Activated naive CD4-positive, alpha-beta T cell treated with anti-CD3 and anti-CD28 coated beads, Interleukin-2, amount 10 ng/mL, durations not matched to agents 7 days and 5 days (primary cell): ENCODE measurements at places on chromosomes 7 and 10.

DNA sequence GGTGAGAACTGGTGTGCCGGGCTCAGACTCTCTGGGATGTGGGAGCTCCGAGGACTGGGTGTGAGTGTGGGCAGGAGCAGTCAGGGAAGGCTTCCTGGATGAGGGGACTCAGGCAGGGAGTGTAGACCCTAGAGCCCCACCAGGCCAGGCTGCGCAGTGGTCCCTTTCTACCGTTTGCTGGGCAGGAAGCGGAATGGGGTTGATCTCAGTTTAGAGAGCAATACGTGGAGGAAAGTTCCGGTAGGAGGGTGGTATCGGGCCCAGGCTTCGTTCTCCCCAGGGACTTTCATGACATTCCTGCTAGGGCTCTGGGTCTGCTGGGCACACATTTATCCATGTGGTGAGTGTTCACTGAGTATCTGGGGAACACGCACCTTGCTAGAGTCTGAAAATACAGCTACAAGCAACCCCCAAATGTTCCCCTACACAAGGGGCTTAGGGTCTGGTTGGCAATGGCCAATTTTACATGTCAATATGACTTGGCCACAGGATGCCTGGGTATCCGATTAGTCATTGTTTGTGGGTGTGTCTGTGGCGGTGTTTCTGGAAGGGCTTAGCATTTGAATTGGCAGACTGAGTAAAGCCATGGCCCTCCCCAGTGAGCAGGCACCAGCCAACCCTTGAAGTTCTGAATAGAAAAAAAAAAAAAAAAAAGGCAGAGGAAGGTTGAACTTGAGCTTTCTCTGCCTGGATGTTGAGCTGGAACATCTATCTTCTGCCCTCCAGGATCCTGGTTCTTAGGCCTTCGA is 20.8 kb downstream of the GHRHR start:
- no peak for DNase-seq

GRCh38 chr7:50860598-50860997 is 77.9 kb upstream of the GRB10 start:
- no peak for DNase-seq

GRCh38 chr7:129670656-129671055 is 59.1 kb downstream of the NRF1 start:
- DNase-seq, result no peak

- DNase-seq, result no peak
Measured at GRCh38 chr7:13932131-13932530, 57.3 kb downstream of the ETV1 start.
